ENCODE measurements at places on chromosomes 2 and 18.

- no peak for DNase-seq
These were observed 82.7 kb downstream of the FAM168B start for GRCh38 chr2:131010566-131010965.

DNA sequence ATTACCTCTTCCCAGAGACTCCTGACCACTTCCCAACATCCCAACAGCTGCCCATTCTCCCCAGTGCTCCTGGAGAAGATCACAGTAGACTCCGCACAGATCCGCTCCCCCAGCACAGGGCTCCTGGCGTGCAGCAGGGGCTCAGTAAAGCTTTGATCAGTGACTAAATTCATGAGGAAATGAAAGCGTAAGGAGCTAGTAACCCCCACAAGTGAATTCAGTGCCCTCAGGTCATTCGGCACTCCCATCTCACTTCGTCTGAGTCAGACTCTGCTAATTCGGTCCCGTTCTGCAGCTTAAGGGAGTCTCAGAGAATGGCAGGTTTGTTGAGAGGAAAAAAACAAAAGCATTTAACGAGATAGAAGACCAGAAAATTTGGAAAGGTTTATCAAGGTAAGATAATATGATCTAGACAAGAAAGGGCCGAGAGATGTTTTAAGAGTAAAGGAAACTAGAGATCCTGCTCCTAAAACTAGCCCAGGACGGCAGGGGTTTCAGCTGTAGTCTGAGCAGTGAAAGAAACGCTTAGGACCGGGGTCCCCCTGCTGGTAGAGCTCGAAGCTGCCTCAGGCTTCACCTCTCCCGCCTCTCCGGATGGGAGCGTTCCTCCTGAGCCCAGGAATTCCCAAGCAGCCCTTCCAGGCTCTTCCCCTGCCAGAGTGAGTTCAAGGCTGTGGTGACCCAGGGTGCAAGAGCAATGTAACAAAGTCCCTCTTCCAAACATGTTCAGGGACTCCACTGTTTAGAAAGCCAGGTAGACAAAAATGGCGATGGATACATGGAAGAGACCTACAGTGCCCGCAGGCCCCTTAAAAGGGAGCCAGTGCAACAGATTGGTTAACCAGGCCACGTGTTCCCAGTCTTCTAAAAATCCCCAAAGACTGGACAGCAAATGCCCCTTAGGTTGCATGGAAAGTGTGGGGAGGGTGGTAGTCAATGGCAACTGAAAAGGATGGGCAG, 127.3 kb downstream of the DNER start:
- no peak for DNase-seq

GRCh38 chr2:64797881-64798575, 144.3 kb upstream of the SERTAD2 start:
- no peak for DNase-seq

DNA sequence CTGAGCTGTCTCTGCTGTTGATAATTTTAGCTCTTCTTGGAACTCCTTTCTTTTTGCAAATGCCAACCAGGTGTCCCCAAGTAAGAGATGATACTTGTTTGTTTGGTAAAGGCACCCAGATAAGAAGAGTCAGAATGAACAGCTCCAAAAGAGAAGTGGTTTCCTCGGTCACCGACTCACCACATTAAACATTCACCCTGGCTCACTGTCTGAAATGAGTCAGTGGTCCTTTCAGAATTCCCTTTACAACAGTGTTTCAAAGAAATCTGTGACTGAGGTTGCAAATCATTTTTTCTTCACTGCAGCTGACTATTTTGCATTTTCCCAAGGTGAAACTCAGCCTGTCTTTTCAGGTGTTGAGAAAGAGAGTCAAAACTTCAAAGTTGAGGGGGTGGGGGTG, 16.2 kb upstream of the CXCR4 start:
- no peak for DNase-seq

GRCh38 chr2:44744961-44745892, 196.3 kb upstream of the SIX3 start:
- no peak for DNase-seq

DNA sequence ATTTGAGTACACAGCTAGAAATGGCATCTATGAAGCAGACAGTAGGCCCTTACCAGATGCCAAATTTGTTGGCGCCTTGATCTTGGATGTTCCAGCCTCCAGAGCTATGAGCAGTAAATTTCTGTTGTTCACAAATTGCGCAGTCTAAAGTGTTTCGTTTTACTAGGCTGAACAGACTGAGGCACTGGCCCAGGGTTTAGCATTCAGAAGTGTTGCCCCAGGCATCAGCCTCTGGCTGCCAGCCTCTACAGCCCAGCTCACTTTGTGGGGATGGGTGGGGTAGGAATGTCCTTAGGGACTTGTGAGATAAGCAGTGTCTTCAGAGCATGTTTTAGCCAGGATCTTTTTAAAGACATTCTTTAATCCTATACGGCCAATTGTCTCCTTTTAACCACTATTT, 51.5 kb upstream of the MGAT5 start:
- no peak for DNase-seq

GRCh38 chr18:5519448-5520298, 24.1 kb downstream of the EPB41L3 start:
- no peak for DNase-seq

GRCh38 chr2:181411105-181411849, 45.9 kb upstream of the ITGA4 start:
- no peak for DNase-seq

GRCh38 chr2:105428387-105429018, 29.7 kb upstream of the FHL2 start:
- DNase-seq: no peak

DNA sequence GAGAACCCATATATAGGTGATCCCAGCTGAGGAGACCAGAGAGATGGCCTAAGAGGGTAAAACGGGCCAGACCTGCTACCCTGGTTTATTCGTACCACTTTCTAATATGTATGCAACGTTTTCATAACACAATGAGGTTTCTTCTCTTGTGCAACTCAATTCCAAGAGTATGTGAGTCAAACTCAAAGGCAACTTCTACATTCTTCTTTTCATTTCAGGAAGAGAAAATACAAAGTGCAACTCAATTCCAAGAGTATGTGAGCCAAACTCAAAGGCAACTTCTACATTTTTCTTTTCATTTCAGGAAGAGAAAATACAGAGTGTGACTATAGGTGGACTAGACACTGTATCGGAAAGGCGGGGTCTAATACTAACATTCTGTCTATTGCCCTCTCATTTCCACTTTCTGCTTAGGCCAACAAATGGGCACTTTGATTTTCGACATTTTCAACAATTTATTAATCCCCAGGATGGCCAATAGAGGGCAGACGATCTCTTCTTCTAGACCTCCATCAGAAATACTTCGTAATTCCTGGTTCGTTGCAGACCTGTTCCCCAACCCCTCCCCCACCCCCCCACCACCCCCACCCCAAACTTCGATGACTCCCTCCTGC, 3.7 kb upstream of the CRIM1 start:
- no peak for DNase-seq

DNA sequence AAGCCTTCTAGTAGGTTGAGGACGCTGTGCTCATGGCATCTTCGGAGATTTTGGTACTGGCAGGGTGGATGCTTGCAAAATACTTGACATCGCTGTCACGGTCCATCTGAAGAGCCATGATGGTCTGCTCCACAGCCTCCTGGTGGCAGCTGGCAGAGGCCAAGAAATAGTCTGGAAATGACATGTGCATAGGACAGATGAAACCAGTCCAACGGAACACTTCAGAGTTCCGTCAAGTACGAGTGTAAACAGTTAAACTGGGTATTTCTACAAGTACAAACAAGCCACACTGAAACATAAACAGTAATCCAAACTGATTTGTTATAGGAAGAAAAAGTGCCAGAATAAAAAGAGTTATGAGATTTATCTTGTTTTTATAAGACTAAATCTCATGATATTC, 66.6 kb downstream of the PPP4R1 start:
- no peak for DNase-seq

- no peak for DNase-seq
These were observed 894.0 kb downstream of the DCDC2C start for GRCh38 chr2:4597400-4597799.

GRCh38 chr2:191043438-191043837, 29.5 kb upstream of the STAT1 start:
- DNase-seq: no peak

- no peak for DNase-seq
These were observed 61.0 kb downstream of the MGAT5 start for GRCh38 chr2:134314681-134315368.
